ENCODE measurements at places on chromosomes 7 and 10.

DNA sequence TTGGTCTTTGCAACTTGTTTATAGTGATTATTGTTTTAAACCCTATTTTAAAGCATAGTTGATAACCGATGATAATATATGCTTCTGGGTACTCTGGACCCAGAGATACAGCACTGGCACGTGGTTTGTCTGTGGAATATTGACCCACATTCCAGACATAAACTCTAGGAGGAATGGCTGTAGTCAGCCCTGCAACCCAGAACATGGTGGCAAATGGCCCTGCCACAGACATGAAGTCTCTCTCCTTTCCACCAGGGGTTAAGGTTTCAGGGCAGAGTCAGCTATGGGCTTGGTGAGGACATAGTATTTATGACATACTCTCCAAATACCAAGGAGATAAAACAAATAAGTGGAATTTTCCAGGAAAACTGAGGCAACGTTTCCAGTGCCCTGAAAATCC, 83.6 kb downstream of the NAMPT start:
- DNase-seq = no peak

DNA sequence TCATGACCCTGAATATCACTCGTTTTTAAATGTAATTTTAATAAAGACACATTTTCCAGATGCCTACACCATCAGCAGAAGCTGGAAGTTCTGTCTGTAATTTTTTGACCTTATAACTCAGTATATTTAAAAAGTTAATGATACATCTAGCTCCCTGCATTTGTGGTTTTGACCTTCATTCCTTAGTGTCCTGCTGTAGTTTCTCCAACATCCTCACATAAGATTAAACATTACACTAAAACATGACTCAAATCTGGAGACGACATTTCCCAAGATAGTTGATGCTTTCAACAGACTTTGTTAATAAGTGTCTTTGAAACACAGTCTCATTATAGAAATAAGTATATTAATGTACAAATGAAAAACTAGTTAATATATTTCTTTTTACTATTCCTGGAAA, 363.1 kb downstream of the POM121L12 start:
- no peak for DNase-seq

DNA sequence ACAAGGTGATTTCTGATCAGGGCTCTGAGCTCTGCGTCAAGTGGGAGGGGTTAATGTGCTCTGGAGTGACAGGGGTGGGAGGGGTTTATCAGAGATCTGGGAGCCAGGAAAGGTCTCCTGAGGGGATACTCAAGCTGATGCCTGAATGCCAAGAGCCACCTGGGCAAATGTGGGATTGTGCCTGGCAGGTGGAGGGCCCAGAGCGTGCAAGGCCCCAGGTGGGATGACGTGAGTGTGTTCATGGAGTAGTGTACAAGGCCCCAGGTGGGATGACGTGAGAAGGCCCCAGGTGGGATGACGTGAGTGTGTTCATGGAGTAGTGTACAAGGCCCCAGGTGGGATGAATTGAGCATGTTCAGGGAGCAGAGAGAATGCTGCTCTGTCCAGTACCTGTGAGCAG, 610.3 kb downstream of the PTPRN2 start:
- DNase-seq = no peak

- no peak for DNase-seq
Observed at GRCh38 chr10:63917363-63917762, 396.2 kb downstream of the REEP3 start.

- DNase-seq = no peak
Observed at GRCh38 chr7:22441157-22441556, 58.8 kb downstream of the STEAP1B start.

DNA sequence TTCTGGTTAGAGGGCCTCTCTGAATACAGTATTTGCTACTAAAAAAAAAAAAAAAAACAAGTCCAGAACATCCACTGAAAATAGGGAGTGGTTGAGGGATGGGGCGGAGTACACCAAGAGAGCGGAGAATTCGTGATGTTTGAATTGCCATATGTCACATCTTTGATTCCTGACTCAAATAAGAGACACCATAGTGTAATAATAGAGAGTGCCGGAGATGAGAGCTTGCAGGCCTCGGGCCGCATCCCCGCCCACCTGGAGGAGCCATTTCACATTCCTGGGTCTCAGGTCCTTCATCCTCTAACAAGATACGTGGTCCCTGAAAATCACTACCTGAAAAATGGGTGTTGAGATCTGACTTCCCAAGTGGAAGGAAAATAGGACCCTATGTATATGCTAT, 46.8 kb downstream of the KIAA1549 start:
- no peak for DNase-seq

DNA sequence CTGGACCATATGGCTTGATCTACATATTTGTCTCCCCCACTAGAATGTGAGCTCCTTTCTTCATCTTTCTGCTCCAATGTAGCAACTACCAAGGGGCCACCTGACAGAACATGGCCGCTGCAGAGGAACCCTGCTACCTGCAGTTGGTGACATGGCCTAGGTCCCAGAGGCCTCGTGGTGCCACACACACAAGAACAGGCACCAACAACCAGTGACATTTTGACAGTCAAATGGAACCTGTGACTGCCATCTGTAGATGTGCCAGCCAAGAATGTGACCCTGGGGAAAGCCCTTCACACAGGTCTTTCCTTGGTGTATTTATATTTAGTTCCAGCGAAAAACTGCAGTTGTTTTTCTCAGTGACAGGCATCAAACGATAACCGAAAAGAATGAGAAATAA, 67.9 kb upstream of the ANKRD1 start:
- DNase-seq = no peak

- no peak for DNase-seq
Observed at GRCh38 chr7:6590645-6591110, 857 bp downstream of the INTS15 start.

GRCh38 chr10:15201589-15202300, 33.3 kb upstream of the NMT2 start:
- no peak for DNase-seq

DNA sequence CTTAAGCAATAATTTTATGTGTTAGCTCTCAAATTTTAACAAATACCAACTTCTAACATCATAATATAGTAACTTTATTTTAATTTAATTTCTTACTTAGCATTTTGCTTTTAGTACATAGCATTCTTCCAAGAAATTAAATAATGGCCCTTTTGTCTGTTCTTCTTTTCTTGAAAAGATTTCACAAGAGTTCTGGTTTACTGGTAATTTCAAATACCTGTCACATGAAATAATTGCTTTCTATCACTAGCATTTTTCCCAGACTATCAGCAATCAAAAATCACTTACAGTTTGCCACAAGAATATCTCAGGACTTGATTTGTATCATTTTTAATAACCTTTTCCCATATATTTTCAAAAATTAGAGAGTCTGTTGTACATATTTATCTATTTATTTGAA, 193.0 kb downstream of the CACNA2D1 start:
- no peak for DNase-seq

DNA sequence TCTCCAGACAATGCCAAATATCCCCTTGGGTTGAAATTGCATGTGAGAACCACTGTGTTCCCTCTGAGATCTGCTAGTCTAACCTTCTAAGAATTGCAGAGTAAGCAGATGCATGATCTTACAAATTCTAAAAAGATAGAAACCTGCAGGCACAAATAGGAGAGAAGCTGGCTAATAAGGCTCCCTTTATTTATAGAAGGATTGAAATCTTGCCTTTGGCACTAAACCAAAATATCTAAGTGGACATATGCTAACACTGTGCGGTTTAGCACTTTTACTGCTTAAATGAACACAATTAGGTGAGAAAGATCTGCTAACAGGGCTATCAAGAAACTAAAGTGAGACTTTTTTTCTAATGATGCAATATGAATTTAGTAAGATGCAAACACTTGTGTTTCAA, 225.5 kb downstream of the DOCK4 start:
- DNase-seq = no peak

GRCh38 chr7:112654322-112655216, 135.6 kb downstream of the TMEM168 start:
- no peak for DNase-seq

DNA sequence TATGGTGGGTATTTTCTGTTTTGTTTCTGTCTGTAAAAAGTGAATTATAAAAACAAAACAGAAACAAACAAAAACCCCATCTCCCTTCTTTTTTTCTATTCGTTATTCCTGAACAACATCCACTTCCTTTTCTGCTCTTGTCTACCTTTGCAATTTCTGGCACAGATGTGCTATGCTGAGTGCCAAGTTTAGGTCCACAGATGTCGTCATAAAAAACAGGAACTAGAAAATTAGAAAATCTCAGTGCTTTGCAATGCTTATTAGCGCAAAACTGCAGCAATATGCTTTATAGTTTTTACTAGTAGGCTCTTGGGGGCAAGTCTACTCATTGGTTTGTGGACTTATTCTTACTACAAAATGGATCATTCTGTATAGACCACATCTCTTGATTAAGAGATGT, 94.2 kb upstream of the PRKCQ start:
- no peak for DNase-seq

- no peak for DNase-seq
Observed at GRCh38 chr10:130878131-130878530, 433.4 kb downstream of the TCERG1L start.

DNA sequence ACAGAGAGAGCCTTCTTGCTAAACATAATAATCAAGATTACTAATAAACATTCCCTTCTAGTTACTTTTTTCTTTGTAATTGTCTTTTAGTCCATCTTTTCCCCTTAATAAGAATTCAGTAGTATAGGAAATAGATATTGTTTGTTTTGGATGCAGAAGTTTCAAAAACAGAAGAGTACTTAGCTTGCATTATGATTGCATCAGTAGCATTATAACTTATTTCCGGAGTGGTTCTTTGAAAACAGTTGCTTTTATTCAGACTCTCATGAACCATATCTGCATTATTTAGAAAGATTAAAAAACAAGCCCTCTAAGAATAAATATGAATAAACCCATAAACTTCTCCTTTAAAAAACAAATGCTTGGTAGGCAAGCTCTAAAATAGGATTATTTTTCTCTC, 34.0 kb upstream of the DKK1 start:
- DNase-seq = no peak

DNA sequence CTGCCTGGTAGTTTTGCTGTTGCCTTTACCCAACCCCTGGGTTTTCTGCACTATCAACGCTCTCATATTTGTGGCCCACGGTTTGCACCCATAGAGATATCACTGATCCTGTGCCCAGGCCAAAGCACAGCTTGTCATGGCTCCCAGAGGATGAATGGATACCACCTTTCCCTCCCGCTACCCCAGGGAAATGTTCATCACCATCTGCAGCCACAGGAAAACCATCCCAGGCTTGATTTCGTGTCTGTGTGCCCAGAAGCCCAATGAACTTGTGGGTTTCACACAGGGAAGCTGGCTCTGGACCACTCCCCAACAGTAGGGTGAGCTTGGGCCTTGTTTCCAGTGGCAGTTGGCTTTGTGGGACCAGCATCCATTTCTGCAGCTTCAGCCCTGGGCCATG, 143.1 kb upstream of the GDF10 start:
- DNase-seq = no peak

GRCh38 chr7:12064586-12065127, 146.4 kb upstream of the TMEM106B start:
- DNase-seq = no peak

GRCh38 chr7:81618396-81619014, 151.3 kb downstream of the HGF start:
- no peak for DNase-seq

DNA sequence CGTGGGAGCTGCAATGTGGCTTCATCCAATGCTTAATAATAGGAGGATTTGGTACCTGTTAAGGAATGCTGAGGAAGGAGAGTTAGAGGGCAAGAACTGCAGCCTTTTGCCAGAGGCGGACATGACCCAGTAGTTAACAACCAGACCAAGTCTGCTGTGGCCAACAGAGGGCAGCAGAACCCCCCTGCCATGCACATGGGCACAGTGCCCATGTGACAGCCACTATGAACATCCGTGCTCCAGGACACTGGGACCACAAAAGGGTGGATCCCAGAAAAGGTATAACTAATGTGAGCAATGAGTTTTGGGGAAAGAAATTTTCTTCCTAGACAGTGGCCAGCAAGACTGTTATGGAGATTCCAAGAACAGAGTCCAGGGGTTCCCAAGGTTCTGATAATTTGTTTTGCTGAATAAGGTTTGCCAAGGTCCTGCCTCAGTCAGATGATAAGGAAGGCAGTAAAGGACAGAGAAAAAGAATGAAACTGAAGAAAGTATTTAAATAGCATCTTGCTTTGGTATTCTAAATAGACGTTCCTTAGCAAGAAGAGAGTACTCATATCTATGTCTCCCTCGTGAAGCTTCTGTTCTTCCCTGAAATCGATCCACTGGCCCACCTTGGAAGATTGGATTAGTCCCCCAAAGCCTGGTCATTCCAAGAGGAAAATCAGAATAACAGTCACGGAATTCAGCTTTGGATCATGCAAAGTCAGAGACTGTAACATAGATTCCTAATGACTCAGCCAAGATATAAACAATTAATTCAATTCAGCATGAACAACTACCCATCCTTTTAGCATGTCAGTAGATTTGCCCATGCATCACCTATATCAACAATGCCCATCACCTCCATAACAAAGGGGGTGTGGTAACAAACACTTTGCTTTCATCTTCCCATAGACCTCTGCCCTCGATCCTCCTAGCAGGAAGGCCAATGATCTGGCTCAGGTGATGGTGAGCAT, 56.0 kb downstream of the LGI1 start:
- peak; percentile 20 for DNase-seq

DNA sequence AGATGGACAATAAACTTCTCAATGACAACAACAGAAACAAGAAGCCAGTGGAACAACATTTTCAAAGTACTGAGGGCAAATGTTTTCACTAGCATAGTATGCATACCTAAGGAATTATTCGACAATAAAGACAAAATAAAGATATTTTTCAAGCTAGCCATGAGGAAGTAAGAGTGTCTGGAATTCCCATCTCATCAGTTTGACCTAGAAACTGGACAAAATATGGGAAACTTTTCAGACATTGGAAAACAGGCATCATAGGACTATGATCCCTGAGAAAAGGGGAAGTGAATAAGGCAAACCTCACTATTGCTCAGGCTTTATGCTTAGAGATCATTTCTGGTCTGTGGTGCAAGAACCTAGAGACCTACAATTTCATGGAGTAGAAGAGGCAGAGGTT, 86.3 kb downstream of the OAT start:
- DNase-seq = no peak

DNA sequence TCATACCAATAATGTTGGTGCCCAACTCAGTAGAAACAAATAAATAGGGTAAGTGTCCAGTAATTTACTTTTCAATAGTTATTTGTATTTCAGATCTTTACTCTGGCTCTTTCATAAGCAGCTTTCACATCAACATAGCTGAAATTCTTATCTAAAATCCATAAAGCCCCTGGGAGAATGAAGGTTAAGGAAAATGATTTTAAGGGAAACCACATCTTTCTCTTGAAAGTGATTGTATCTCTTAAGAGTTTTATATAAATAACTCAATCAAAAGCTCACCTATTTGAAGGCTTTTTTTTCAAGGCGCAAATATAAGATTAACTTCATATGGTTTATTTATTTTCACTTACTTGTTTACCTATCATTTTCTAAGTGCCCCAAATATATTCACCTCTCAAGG, 324.4 kb downstream of the HGF start:
- no peak for DNase-seq

Data from activated CD4-positive, alpha-beta T cell treated with anti-CD3 and anti-CD28 coated beads, Interleukin-2, amount 50 U/mL, for 1 hour (primary cell).